ENCODE measurements at places on chromosomes 12 and 14.

DNA sequence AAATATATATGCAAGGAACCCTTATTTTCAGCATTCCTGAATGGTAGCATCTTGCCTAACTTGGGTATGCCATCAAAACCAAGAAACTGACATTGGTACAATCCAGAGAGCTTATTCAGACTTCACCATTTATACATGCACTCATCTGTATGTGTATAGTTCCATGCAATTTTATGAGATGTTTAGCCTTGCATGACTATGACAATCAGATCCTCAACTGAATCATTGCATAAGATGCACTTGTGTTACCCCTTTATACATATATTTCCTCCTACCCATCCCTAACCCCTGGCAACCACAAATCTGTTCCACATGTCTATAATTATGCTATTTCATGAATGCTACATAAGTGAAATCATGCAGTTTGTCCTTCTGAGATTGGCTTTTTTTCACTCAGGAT, 37.0 kb upstream of the PPFIBP1 start:
- DNase-seq, result no peak

DNA sequence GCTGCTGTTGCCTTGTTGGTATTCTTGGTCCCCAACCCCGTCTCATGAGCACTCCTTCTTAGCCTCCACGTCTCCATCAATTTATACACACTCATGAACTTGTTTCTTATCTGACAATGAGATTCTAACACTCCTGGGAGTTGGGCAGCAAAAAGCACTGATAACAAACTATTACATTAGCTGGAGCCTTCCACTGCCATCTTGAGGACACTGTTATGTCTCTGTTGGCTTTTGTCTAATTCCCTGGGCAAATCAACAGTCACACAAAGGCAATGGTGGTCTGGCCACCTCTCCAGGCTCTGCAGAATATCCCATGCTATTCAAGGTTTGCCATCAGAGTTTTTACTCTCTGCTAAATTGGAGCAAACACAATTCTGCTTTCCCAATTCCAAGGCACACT, 117.8 kb upstream of the COCH start:
- no peak for DNase-seq

DNA sequence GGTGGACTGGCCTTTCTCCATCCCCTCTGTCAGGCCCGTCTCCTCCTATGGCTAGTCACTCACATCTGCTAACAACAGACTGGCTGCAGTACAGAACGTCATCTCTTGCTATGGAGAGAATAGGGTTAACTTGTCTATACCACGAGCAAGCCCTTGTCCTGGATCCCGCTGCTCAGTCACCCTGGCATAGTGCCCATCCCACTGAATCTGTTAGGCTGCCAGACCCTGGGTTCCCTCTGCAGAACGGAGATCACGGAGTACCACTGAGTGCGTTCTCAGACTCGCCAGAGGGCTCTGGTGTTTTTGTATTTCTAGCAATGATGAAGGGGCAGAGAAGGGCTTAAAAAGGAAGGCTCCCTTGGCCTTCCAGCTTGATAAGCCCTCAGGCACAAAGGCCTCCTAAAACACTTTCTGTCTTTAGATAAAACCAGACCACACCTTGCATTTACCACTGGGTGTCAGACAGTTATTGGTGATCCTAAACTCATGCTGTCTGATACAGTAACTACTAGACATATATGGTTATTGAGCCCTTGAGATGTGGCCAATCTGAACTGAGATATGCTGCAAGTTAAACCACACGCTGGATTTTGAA, 6.3 kb upstream of the NRIP2 start:
- DNase-seq, result no peak

DNA sequence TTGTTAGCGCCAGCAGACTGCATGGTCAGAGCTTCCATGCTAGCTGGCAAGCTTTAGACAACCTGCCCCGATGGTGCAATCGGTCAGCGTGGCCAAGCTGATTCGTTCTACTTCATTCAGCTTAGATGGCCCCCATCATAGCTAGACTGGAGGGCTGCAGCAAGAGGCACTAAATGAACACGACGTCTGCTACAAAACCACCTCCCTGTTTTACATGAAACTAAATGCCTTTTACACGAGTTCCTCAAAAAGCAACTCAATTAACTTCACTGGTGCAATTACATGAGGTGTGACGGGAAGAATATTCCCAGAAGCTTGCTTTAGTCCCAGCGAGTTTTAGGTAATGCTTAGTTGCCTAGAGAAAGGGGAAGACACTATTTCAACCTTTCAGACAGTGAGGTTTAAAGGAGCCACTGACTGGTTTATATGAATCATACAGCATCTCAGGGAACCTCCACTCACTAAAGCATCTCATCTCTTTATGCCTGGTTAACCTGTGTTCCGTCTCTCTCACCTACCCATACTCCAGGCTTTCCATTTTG, 8.4 kb downstream of the NIN start:
- DNase-seq, result no peak

- no peak for DNase-seq
Observed at GRCh38 chr14:61472011-61472672, 150.8 kb downstream of the PRKCH start.

- no peak for DNase-seq
Observed at GRCh38 chr14:81330619-81331122, 69.5 kb downstream of the STON2 start.

DNA sequence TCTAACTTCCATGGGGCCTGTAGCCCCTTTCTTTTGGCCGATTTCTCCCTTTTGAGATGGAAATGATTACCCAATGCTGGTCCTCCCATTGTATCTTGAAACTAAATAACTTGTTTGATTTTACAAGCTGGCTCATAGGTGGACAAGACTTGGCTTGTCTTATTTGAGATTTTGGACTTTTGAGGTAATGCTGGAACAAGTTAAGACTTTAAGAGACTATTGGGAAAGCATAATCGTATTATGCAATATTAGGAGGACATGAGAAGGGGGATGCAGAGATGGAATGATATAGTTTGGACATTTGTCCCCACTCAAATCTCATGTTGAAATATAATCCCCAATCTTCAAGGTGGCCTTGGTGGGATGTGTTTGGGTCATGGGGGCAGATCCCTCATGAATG, 49.2 kb upstream of the LYZ start:
- DNase-seq, result no peak

- DNase-seq, result no peak
Observed at GRCh38 chr12:132718644-132719043, 8.0 kb downstream of the PGAM5 start.

- DNase-seq, result no peak
Observed at GRCh38 chr12:62211510-62211909, 48.7 kb upstream of the USP15 start.

GRCh38 chr14:24167469-24168114, 4.3 kb upstream of the REC8 start:
- DNase-seq, result no peak

GRCh38 chr12:41917938-41918341, 226.7 kb downstream of the GXYLT1 start:
- no peak for DNase-seq

GRCh38 chr12:69779928-69780327, 41.3 kb downstream of the RAB3IP start:
- DNase-seq, result no peak

DNA sequence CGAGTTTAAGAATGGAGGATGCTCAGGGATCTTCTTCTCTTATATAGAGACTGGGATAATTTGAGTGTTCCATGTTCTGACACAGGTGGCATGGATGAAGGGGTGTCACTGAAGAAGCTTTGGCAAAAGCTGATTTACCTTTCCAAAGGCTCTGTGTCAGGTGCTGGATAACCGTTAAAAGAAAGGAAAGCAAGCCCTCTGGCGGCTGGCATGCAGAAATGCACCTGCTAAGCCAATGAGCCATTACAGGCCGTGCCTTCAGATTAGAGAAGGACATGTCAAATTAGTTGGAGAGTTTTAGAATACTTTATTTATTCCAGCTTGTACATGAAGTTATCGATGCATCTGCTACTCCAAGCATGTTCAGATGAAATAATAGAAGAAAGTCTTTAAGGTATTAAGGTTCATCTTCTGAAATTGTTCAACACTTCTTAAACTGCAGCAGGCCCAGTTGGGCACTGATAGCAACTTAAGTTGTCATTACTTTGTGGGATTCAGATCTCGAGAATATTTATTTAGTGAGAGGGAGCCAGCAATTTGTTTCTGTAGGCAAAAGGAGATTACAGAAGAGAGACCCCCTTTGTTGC, 678.2 kb downstream of the NRXN3 start:
- no peak for DNase-seq

DNA sequence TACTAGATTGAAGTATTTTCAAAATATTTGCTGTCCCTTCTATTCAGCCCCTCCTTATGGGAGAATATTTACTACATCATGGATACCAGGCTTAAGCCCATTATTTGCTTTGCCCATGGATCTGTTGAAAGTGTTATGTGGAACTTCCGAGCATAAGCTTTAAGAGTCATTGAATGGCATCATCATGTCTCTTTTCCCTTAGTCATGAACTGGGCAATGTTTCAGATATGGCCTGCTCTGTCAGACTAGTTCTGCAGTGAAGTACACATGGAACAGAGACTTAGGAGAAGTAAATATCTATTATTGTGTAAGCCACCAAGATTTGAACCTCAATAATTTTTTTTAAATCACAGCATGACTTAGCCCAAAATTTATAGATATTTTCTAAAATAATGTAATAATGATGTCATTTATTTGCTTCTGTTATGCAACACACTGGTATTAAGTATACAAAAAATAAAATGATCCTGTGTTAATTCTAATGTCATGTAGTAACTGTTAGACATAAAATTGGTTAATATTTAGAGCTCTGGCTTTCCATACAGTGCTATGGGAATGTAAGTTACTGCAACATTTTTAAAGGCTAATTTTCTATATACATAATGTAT, 1097.3 kb downstream of the SLC16A7 start:
- no peak for DNase-seq

DNA sequence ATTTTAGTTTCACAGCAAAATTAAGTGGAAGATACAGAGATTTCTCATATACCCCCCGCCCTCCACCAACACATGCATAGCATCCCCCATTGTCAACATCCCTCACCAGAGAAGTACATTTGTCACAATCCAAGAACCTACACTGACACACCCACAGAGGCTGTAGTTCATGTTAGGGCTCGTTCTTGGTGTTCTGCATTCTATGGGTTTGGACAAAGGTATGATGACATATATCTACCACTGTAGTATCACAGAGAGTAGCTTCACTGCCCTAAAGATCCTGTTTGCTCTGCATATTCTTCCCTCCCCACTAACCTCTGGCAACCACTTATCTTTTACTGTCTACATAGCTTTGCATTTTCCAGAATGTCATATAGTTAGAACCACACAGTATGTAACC, 444.6 kb upstream of the DCN start:
- DNase-seq, result no peak

DNA sequence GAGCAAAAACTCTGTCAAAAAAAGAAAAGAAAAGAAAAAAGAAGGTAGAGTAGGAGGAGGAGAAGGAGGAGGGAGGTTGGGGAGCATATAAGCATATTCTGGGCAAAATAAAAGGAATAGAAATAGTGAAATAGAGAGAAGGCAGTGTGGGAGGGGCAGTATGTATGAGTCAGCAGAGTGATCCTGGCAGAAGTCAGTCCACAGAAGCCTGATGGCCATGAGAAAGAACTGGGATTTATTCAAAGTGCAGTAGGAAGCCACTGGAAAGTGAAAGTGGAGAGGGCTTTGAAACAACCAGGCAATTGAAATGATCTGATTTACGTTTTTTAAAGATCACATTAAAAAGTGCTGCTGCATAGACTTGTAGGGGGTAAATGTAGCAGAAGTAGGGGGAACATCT, 368.6 kb upstream of the USP15 start:
- no peak for DNase-seq

GRCh38 chr12:60072911-60073310, 477.1 kb downstream of the SLC16A7 start:
- no peak for DNase-seq

DNA sequence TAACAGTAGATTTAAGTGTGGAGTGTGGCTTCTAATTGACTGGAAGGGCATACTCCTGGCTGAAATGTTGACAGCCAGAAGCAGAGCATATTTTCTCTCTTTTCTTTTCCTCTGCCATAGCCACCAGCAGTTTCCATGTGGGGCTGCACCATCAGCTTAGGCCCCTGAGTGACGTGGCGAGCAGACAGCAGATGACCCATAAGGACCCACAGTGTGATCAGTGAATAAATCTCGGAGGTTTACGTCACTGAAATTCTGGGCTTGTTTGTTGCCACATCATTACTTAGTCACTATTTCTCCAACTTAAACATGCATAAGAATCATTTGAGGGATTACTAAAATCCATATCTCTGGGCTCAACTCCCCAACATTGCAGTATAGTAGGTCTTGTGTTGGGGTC, 549.7 kb upstream of the TMEM132C start:
- no peak for DNase-seq

GRCh38 chr12:99122496-99122895, 477.4 kb downstream of the APAF1 start:
- no peak for DNase-seq

- DNase-seq, result no peak
Observed at GRCh38 chr12:121364683-121365121, 12.5 kb upstream of the ANAPC5 start.

DNA sequence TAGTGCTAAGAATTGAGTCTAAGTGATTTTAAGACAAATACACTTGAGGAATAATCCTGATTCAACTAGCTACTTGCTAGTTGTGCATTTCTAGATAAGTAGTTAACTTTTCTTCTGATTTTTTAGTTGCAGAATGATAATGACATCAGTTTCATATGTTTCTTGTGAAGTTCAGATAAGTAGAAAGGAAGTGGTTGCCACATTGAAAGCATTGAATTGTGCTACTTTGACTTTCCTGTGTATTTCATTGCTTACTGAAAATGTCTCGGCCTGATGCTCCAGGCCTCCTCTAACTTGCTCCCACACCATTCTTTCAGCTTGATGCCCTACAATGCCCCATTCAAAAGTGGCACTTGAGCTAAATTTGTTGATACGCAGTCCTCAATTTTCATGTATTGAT, 980.0 kb downstream of the TMTC2 start:
- DNase-seq, result no peak

DNA sequence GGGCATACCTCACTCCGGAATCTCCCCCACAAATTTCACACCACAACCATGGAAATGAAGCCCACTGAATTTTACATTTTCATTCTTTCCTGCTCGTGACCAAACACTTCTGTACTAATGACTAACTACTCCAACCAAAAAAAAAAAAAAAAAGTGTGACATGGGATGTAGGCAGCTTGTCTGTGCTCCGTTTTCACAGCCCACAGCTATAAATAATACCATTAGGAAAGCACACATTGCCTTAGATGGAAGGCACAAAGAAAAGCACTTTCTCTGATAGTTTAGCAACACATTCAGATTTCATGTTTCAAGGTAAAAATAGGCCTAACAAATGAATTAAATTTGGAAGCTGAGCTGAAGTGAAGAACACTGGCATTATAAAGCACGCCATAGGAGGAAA, 42.5 kb downstream of the DUSP6 start:
- DNase-seq, result no peak

GRCh38 chr14:95228240-95228639, 70.9 kb upstream of the DICER1 start:
- DNase-seq, result no peak

- no peak for DNase-seq
Observed at GRCh38 chr12:115294453-115295133, 610.6 kb upstream of the TBX3 start.

DNA sequence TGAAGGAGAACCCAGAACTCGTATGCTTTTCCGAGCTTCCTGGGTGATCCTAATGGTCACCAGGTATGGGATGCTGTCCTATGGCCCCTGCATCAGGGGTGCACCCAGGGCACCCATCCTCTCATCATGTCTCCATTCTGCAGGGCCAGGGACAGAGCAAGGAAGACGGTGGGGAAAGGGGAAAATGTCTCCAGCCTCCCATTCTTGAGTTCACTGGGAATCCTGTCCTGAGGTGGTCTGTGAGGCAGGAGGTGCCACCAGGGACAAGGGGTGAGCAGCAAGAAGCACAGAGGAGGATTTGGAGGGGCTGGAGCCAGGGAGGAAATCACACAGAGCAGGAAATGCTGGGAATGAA, 14.9 kb upstream of the SLC6A12 start:
- DNase-seq, result no peak
